ENCODE measurements at places on chromosomes 1 and 21.

DNA sequence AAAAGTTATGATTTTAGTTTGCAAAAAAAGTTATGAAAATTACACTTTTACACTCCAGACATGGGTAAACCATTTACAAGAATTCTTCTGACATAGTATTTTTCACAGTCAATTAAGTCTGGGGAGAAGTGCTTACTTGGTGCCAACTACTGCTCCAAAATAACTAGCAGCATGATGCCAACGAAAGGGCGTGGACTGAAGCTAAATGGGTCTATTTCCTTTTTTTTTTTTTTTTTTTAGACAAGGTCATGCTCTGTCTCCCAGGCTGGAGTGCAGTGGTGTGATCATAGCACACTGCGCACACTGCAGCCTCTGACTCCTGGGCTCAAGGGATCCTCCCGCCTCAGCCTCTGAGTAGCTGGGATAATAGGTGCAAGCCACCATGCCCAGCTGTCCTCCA is 43.2 kb downstream of the FMO4 start:
- DNase-seq = no peak

GRCh38 chr1:43783096-43783670 is 75.8 kb downstream of the ST3GAL3 start:
- no peak for DNase-seq

GRCh38 chr1:150178548-150178947 is 28.8 kb downstream of the PLEKHO1 start:
- DNase-seq = no peak

- DNase-seq = no peak
Measured at GRCh38 chr1:87956072-87956471, 627.4 kb downstream of the LMO4 start.

- no peak for DNase-seq
Measured at GRCh38 chr1:171739656-171740055, 2.2 kb downstream of the VAMP4 start.

DNA sequence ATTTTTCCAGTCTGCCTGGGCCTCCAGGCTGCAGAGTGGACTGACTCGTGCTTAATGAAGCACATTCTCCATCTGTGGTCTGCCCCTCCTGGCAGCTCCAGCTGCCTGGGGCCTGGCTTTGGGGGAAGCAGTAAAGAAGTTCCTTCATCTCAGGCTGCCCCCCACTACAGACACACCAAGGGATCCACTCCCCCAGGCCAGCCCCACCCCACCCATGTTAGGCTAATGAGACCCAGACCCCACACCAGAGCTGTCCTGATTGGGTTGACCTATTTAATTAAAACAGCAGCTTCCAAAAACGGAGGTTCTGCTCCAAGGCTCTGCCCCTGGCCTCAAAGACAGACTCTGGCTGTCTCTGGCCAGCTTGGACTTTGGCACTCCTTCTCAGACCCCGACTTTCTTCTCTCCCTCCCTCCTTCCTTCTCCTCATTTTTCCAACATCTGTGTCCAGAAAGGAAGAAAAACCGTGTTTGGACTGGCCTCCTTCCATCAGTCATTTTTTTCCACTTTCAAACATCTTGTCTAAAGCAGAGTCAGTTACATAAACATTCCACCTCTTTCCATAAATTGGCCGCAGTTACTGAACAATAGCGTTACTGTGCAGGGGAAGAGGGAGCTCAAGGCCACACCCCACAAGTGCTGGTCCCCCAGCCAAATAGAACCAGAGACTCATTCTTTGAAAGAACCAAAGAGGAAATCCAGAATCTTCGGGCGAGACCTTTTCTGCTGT is 29.7 kb downstream of the SERTAD4 start:
- no peak for DNase-seq

DNA sequence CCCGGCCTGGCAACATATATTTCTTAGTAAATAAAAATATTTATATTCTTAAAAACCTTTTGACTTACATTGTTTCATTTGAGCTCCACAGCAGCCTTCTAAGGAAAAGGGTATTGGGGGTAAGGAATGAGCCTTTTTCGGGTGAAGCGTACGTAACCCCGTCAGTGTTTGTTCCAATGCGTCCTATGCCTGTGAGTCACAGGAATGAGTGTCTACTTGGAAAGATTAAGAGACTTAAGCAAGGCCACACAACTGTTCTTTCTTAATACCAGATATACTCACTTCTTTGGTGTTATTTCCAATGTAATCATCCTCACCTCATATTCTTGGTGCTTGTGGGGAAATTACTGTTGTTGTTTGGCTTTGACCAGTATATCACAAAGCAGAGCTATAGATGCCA is 22.7 kb downstream of the WDTC1 start:
- DNase-seq = no peak

DNA sequence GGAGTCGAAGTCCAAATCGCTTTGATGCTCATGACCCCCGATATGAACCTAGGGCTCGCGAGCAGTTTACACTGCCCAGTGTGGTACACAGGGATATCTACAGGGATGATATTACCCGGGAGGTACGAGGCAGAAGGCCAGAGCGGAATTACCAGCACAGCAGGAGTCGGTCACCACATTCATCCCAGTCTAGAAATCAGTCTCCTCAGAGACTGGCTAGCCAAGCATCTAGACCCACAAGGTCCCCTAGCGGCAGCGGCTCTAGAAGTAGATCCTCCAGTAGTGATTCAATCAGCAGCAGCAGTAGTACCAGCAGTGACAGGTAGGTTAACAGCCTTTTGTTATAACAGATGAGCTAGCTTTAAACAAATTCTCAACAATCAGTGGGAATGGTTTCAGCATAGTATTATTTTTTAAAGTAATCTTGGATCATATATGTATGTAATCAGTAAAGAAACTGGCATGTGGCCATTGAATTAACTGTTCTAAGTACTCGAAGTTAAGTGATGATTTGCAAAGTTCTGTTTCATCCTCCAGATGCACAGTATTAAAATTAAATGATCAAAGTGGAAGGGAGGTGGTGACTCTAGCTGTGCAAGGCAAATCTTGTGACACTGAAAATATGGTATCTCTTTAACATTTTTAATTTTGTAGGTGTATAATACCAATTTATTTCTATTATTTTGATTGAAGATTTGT is 29.0 kb downstream of the SPEN start:
- no peak for DNase-seq

- DNase-seq = no peak
Measured at GRCh38 chr1:98323906-98324358, 337.6 kb upstream of the SNX7 start.

DNA sequence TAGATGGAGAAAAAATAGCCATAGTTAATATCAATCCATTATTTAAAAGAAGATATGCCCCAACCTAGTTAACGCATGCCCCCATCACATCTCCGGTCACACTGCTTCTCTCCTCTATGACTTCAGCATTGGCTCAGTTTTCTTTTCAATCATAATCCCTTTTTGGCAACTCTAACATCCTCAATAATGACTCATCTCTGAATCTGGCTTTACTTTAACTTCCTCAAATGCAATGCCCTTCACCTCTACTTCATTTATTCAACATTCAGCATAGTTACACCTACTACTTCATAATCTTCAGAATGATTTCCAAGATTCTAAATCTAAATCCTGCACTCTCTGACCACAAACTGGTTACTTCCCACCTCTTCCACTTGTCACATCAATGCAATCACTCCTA is 417.3 kb downstream of the USH2A start:
- no peak for DNase-seq

DNA sequence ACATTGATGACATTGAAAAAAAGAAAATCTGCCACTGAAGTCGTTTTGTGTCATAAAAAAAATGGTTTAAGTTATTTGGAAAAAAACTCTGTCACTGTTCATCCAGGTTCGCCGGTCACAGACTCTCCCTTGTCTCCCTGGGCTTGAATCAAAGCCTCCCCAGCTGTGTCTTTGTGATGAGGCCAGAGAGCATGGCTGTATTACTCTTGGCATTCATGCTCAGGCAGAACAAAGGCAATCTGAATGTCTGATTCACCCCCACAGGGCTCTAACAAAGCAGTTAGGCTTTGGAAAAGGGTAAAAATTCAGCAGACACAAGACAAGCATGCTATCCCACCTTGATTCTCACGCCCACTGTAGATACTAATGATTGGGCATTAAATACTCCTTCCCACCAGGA is 304.3 kb upstream of the PLD5 start:
- DNase-seq = no peak

DNA sequence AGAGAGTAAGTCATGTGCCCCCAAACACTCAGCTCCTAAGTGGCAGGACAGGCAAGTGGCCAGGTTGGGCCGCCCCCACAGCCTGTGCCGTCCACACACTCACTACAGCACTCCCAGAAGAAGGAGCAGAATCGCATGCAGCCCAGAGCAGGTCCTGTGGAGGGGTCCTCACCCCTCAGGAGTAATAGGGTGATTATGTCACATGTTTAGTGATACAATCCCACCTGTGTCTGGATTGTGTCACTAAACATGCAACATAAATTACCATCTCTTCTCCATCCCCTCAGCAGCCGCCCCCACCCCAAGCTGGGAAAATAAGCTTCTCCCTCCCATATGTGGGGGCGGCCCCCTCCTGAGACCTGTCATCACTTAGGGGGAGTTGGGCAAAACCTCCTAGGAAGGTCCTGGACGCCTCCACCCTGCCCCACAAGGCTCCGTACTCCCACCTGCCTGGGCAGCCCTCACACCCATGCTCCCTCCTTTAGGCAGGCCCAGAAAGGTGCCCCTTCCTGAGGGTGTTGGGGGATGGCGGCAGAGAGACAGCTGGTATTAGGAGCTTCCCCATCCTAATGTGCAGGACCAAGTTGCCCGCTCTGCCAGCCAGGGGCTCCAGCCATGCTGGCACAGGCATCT is 56.9 kb downstream of the STUM start:
- DNase-seq = no peak

DNA sequence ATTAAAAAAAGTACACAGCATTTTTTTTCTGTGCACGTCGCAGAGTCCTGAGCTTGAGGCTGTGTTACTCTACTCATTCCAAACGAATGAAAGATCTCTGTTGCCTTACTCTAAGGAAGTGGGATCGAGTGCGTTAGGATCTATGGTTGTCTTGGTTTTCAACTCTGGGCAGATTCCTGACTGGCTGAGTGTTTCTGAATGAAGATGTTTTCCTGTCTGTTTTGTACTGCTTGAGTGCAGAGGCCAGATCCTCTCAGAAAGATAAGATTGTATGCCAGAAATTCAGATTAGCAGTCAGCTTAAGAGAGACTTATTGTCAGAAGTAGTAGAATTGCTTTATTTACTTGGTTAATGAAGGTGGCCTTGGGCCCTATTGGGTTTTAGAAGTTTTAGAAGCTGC is 14.0 kb downstream of the PLA2G2E start:
- DNase-seq = no peak
